Peyer's patch (tissue), 4 donors: ENCODE measurements at places on chromosomes 12 and 14. TPM values are rescaled to one million over a fixed set of nuclear protein-coding genes. Genes with fewer than 3 reads are reported as not detected.

C1RL gene
- 87.7 TPM for total RNA-seq

KCNJ8 gene
- 6.6 TPM for total RNA-seq

CRIP1 gene
- total RNA-seq = 34.7 TPM

KRT71 gene
- not detected for total RNA-seq

GUCY2C gene
- total RNA-seq = 25.6 TPM

ACOT6 gene
- total RNA-seq = not detected
